ENCODE measurements at places on chromosomes 11 and 22.

- no peak for DNase-seq
Observed at GRCh38 chr22:31739795-31740201, 10.1 kb downstream of the PRR14L start.

DNA sequence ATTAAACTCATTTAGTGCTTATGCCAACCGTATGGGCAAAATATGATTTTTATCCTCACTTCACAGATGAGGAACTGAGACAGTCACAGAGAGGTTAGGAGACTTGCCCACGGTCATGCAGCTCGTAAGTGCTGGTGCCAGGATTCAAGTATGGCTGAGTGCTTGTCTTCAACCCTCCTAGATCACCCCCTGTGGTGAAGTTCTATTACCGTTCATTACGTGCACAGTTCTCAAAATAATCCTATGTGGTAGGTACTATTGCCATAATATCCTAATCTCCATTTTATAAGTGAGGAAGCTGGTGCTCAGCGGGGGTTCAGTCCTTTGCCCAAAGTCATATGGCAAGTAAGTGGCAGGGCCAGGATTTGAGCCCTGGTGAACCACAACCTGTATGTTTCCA lies 1.5 kb downstream of the MIEF1 start:
- DNase-seq, result no peak

- peak; percentile 21 for DNase-seq
Observed at GRCh38 chr11:120912504-120912903, 111.4 kb upstream of the TBCEL start.

GRCh38 chr11:72702096-72702495 lies 27.9 kb upstream of the PDE2A start:
- DNase-seq, result no peak

GRCh38 chr22:31631436-31631835 lies 30.6 kb downstream of the PISD start:
- DNase-seq, result no peak

DNA sequence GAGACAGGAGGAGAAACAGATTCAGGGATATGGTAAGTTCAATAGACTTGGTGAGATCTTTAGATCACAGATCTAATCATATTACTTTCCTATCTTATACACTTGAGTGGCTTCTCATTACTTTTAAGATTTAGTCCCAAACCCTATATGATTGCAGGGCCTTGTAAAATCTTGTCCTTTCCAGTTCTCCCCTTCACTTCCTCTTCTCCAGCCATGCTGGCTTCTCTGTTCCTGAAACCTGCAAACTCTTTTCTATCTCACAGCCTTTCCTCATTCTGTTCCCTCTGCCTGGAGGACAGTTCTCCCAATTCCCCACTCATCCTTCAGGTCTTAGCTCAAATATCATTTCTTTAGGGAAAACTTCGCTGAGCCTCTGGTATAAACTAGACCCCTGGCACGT lies 65.9 kb upstream of the BIRC3 start:
- no peak for DNase-seq

DNA sequence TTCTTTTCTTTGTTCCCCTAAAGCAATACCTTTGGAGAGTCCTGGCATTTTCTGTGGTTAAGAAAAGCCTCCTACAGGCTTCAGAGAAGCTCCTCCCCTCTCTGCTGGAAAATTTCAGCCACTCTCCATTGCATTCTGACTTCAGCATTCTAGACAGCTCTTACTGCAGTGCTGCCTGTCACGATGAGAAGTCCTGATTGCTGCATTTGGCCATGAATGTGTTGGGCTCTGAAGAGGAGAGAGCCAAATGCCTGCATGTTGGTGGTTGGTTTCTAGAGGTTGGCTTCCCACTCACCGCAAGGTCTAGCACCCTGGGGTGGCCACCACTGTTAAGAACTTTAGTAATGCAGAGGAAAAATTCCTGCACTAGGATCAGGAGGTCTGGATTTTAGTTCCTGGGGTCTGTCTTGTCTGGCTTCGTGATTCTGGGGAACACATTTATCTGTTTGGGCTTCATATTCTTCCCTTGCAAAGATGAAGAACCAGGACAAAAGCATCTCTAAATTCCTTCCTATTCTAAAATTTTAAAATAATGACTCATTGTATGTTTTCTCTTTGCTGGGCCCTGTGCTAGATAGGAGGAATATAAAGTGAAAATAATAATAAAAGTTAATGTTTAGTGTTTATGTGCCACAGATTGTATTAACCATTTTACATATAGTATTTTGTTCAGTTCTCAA lies 38.1 kb downstream of the COA4 start:
- DNase-seq, result no peak

Measured in Kasumi-1 (cell line).